Large intestine (tissue), 12 donors: ENCODE measurements at places on chromosomes 13 and 19. TPM values are rescaled to one million over a fixed set of nuclear protein-coding genes. Genes with fewer than 3 reads are reported as not detected.

The ACP7 gene
- 1.5 TPM for polyA plus RNA-seq

The ZNF649 gene
- 14.9 TPM for polyA plus RNA-seq

The PDE4A gene
- polyA plus RNA-seq, result 2.2 TPM

DNA sequence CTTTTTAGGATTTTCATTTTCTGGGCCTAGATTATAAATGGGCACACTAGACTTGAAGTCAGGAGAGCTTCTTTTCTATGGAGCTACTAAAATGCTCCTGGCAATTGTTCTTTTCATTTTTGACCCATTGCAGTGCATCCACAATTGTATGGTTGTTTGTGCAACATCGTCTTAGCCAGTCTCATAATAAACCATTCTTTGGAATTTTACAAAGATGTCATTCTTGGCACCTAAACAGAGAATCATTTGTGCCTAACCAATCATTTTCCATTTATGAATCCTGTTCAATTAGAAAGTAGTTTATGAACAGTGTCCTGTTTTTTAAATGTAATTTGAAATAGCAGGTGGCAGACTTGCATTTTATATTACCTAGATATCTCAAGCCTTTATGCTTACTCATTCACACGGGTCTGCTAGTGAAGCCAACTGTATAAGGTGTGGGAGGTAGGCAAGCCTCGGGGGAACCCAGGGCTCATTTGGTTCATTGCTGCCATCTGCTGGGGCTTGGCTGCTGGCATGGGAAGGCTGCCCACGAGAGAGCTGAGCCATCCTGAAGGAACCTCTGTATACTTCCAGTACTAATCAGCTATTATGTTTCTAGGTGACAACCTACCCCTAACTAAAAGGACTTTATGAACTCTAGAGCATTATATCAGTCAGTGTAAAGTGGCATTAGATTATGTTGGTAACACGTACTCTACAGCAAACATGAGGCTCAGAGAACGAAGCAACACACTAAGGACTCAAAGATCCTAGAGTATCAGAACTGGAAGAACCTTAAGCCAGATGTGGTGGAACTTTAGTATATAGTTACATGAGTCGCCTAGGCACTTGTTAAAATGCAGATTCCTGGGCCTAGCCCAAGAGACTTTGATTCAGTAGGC, 60.0 kb downstream of the TPT1 start:
- peaks cover 9% of the 10 kb centered on the region for H3K36me3 ChIP-seq
- DNase-seq, result peak; percentile 68

DNA sequence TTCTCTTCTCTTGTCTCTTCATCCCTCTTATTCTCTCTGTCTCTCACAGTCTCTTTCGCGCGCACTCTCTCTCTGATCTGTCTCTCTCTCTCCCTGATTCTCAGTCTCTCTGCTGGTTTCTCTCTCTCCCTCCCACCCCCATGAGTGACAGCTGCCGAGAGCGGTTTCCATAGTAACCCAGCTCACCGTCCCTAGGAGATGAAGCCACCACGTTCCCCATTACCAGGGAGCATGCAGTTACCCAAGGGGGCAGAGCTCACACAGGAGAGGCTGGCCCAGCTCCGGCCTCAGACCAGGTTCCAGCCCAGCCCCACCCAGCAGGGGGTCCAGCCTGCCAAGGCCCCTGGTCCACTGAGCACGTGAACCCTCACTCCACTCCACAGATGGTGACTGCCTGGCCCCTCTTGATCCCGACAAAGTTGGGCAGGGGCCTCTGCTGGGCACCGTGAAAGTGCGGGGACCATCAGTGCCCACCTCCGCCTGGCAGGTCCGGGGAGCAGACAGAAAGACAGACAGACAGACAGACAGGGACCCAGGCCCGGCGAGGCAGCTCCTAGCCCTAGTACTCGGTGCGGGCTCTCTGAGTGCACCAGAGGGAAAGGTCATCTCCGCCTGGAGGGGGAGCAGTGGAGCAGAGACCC, 50.6 kb downstream of the CELF5 start:
- H3K27ac ChIP-seq, result no peak overlapping the region
- DNase-seq, result no peak
- no peaks in the 10 kb centered on the region for H3K36me3 ChIP-seq

DNA sequence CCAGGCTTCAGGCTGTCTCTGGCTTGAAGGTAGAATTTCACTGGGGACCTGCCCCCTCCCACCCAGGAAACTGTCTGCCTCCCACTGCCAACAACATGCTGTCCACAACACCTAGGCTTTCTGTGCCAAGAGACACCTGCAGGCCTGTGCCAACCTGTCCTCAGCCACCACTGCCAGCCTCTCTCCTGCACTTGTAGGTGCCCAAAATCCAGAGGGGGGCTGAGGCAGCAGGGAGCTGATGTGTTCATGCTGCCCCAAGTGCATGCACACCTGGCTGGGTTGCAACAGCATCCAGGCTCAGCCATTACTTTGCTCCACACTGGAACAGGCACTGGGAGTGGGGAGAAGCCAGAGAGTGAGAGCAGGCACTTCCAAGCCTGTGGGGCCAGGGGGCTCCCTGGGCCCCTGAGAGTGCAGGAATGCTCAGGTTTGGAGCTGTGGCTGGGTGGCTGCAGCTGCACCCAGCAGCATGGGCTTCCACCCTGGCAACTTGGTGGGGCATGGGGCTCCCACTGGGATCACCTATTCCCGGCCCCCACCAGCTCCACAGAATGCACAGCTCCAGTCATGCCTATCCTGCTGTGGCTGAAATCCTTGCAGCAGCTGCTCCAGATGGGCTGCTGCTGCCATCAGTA, 218.1 kb upstream of the OBI1 start:
- no peak for DNase-seq
- H3K4me3 ChIP-seq, result no peak overlapping the region
- H3K27ac ChIP-seq, result no peak overlapping the region
- H3K36me3 ChIP-seq, result no peaks in the 10 kb centered on the region

DNA sequence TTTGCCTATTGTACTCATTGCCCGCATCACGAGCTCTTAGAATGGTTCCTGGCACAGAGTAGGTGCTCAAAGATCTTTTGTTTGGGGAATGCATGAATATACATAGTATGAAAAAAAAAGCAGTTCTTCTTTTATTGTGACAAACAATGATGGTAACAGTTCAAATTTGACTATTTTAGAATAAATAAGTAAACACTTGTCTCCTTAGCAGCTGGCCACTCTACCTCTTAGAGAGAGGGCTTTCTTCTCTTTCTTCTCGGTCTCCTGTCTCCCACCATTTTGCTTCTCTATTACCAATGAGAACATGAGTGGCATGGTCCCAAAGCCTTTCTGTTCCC, 639 bp upstream of the SLAIN1 start:
- H3K27me3 ChIP-seq, result peaks cover 22% of the 10 kb centered on the region
- no peak for DNase-seq
- H3K4me1 ChIP-seq, result peaks cover 4% of the 10 kb centered on the region
- peak overlapping the region; percentile 39 for H3K4me3 ChIP-seq
- H3K27ac ChIP-seq, result no peak overlapping the region
- no peaks in the 10 kb centered on the region for H3K36me3 ChIP-seq

GRCh38 chr13:55653497-55653896, 1487.2 kb upstream of the PRR20A start:
- H3K4me1 ChIP-seq, result no peaks in the 10 kb centered on the region
- no peaks in the 10 kb centered on the region for H3K27me3 ChIP-seq
- H3K27ac ChIP-seq, result no peak overlapping the region
- DNase-seq, result no peak

DNA sequence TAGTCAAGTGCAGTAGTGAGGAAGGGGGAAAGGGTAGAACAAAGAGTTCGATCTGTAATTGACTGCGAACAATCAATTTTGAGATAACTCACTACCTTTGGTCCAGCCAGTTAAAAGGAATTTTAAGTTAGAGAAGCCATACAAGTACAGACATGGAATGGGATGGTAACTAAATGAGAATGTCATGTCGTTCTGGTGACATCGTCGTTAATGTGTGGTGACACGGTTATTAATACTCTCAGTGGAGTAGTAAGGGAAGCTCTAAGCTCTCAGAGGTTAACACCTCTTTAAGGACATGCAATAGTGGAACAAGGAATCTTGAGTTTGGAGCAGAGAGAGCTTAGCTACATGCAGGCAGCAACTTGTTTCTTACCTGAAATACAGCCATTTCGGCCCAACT, 154.9 kb upstream of the KLF12 start:
- no peak for DNase-seq
- peaks cover 22% of the 10 kb centered on the region for H3K4me1 ChIP-seq
- no peak overlapping the region for H3K4me3 ChIP-seq
- H3K27ac ChIP-seq, result no peak overlapping the region
- H3K36me3 ChIP-seq, result no peaks in the 10 kb centered on the region
- no peaks in the 10 kb centered on the region for H3K27me3 ChIP-seq
